ENCODE measurements at places on chromosomes 6 and 20. TPM values are rescaled to one million over a fixed set of nuclear protein-coding genes. Genes with fewer than 3 reads are reported as not detected.
A peak's percentile ranks its signal among the peaks of the same experiment; 100 is the strongest.

GRCh38 chr6:47362857-47363461, 53.3 kb upstream of the TNFRSF21 start:
- no peak for DNase-seq

- DNase-seq: no peak
These were observed 179.1 kb downstream of the SOD2 start for GRCh38 chr6:159513914-159514313.

GRCh38 chr6:77172578-77172977, 290.7 kb downstream of the HTR1B start:
- peak; percentile 40 for DNase-seq

DNA sequence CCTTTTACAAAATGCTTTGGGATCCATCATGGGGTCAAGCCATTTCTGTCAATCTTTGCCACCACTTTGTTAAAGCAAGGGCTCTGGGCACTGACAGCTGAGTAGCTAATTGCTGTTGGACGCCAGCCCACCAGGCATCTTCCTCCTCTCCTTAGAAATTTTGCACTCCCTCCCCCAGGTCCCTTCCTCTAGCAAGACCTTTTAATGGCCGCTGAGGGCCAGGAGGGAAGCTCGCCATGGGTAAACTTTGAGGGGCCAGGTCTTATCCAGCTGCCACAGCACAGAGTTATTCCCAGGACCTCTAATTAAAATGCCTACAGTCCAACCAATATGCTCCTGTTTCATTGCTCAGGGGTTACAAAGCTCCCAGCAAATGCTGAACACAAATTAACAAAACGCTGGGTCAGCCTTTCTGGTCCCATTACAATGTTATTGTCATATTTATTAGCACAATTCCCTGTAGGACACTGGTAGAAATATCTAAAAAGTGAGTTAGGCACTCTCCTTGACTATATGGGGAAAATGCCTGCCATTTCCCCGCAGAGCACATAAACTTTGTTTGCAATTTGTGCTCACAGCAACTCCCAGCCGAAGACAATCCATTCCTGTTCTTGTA, 16.8 kb downstream of the SCML4 start:
- DNase-seq: no peak

The SLC32A1 gene
- total RNA-seq: not detected

The GNAS-AS1 gene
- total RNA-seq: 0.38 TPM

The PRSS35 gene
- not detected for total RNA-seq

The TREM1 gene
- total RNA-seq: 1.2 TPM

All from Right ventricle myocardium inferior (tissue), 1 donor.